ENCODE measurements at places on chromosomes 1 and 21.

DNA sequence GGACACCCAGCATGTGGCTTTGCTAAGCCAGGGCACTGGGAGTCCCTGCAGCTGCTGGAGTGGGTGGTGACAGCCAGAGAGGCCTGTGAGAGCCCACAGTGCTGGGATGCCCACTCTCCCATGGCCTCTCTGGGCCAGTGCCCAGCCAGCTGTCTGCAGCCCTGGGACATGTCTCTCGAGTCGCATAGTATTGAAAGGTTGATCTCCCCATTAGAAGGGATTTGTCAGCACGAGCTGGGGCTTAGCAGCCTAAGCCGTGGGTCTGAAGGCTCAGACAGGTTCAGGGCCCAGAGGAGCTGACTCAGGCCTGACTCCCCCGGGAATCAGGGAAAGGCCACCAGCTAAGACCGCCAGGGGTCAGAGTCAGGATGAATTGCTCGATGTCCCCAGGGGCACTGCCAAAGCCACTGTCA is 53.5 kb downstream of the FOXD2 start:
- no peak for DNase-seq

DNA sequence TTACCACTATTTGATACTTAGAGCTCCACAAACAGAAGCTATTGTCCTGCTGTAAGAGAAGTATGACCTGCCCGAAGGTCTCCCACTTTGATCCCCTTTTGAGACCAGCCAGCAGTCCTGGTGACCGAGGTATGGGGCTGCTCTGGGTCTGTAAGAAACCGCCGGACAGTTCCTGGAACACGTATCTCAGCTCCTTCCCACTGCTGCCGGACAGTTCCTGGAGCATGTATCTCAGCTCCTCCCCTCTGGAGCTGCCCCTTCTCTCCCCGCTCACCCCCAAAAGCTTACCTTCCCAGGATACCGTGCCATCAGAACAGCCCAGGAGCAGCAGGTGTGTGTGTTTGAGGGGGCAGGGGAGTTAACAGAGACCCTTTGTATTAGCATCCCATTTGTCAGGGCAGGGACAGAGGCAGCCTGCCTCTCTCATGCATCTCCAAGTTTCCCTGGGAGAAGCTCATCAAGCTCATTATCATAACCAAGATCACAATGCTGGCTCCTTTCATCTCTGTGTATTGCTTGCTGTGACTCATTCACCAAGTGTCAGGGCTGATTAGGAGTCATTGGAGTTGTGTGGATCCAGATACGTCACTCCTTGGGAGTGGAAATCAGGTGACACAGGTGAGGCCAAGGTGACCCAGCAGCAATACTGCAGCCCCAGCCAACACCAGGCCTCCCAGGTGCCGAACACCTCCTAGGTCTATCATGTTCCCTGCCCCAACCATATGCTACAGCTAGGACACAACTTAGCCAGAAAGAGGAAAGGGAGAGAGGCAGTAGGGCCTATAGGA is 25.3 kb downstream of the OPTC start:
- DNase-seq = no peak

DNA sequence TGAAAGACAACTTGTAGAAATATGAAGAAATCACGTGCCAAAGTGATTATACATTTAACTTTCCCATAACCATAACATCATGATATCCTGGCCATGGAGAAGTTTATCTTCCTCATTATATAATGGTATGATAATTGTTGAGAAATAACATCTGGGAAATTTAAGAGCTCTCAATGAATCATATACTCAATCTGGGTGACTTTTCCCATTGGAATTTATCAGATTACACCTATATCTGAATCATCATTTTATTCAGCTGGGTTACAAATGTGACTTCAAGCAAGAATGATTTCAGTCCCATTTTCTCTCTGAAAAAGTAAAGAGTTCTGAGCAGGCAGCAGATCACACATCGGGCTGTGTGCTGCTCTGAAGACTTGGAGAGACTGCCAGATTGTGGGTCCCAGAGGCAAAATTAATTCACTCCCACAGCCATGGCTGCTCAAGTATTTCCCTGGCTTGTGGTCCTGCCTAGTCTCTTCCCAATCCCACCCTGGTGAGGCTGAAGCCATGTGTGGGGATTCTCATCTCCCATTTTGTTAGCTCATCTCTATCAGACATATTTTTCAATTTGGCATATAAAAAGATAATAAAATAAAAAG is 278.0 kb downstream of the MRPL39 start:
- no peak for DNase-seq

DNA sequence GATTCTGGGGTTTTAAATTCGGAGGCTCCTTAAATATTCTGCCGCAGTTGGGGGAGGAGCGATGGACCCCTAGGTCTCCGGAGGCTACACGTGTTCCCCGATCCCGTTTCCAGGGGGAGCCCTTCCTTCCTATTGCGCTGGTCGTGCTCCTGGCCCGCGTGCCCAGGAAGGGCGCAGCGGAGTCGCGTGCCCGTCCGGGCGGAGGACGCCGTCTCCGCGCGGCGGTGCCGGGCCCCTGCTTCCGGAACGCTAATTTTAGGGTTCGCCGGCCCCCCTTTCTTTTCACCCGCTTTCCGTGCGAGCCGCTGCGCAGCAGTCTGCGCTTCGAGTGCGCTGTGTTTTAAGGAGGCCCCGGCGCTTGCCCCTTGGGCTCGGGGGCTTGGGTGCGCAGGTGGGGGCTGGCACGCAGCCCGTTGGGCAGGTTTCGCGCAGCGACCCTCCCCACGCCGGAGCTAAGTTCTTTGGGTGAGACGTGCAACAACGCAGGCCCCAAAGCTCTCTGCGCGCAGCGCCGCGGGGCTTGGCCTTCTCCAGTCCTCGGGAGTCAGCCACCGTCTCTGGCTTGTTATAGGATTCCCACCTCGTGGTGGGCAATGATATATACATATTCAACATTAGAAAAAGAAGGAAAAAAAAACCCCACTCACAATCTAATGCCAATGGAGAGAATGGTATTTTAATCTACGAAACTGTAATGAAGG is 43.5 kb upstream of the DNAJC6 start:
- DNase-seq = no peak

DNA sequence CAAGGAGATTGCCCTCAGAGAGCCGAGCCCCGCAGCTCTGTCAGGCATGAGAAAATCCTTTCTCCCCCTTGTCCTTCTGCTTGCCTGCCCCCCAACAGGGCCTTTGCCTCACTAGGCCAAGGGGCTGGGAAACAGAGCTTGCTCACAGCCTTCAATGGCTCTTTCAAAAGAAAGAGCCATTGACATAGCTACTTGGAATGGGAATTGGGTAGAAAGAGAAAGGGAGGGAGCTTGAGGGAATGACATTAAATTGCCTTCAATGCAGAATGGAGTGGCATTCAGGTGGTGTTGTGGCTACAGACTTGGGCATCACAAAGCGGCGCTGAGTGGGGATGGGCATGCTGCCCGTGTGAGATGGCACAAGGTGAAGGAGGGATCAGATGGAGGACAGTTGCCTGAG is 13.2 kb downstream of the SYT11 start:
- DNase-seq = no peak

DNA sequence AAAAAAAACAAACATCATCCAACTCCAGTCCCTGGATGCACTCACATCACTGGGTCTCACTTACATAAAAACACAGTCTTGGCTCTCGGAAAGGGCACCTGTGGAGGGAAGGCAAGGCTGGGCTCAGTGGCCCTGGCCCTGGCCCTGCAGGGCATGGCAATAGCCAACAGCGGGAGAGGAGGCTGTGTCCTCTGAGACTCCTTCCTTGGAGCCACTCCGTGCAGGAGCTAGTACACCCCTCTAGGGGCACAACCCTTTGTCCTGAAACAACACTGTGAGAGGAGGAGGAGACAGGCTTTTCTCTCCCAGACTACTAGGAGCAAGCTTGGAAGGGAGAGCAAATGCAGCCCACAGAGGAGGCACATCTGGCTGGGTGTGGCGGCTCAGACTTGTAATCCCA is 28.0 kb downstream of the URB1 start:
- DNase-seq = no peak

- no peak for DNase-seq
Measured at GRCh38 chr1:2563205-2563604, 7.0 kb downstream of the TNFRSF14 start.

DNA sequence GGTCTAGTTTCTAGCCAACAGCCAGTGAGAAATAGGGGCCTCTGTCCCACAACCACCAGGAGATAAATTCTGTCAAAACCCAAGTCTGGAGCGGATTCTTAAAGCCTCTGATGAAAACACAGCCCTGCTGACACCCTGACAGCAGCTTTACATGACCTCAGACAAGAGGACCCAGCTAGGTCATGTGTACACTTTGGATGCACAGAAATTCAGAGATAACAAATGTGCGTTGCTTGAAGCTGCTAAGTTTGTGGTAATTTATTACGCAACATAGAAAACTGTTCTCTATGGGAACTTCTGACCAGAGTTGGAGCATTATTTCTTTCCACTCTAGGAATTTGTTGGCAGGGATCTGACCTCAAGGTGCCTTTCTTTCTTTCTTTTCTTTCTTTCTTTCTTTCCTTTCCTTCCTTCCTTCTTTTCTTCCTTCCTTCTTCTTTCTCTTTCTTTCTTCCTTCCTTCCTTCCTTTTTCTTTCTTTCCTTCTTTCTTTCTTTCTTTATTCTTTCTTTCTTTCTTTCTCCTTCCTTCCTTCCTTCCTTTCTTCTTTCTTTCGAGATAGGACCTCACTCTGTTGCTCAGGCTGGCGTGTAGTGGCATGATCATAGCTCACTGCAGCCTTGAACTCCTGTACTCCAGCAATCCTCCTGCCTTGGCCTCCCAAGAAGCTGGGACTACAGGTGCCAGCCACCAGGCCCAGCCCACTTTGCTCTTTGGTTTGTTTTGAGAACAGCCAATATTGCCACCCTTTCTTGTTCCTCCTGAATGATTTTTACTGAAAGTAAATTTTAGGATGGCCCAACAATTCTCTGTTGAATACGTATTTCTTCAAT is 14.9 kb upstream of the HMGCS2 start:
- no peak for DNase-seq

DNA sequence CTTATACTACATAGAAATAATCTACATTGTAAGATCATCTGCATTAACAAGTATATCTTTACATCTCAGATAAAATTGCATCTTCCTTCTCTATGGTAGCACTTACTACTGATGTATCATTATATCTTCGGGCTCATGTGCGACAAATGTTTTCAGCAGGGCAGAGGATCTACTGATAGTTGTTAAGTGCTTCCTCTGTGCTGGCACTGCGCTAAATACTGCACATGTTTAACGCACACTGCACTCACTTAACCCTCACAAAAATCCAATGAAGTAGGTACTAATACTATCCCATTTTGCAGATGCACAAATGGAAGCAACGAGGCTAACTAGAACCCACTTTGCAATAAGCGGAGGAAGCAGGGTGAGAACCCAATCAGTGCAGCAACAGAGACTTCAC is 75.6 kb upstream of the USP25 start:
- DNase-seq = no peak

DNA sequence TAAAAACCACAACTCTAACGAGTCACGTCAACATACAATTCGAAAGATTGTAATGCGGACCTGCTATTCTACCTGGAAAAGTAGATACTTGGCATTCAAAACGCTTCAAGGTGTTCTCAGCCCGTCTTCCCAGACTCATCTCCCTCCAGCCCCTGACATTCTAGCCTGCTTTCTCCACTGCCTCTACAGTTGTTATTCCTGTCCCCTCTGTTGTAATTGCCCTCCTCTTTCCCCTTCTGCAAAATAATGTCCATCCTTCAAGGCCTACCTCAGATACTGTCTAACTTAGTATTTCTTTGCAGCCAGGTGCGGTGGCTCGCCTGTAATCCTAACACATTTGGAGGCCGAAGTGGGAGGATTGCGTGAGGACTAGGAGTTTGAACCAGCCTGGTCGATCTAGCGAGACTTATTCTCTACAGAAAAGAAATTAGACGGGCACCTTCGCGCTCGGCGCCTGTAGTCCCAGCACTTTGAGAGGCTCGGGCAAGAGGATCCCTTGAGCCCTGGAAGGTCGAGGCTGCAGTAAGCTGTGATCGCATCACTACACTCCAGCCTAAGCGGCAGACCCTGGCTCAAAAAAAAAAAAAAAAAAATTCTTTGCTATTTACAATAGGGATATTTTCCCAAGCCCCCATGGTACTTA is 756 bp upstream of the RBM34 start:
- DNase-seq = no peak

DNA sequence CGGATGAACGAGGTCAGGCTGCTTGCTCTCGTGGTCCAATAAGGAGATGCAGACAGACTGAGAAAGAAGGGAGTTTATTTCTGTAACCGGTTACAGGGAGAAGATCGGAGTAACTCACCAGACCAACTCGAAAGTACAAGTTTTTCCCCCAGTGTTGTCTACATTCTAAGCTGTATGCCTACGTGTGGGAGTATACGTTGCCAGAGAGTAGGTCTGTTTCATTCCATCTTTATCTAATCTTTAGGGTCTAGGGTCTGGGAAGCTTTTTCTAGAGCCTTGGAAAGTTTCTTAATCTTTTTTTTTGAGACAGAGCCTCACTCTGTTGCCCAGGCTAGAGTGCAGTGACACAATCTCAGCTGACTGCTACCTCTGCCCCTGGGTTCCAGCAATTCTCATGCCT is 4.7 kb upstream of the PADI1 start:
- no peak for DNase-seq

GRCh38 chr21:17646790-17647189 is 34.1 kb upstream of the BTG3 start:
- DNase-seq = no peak

- DNase-seq = no peak
Measured at GRCh38 chr1:39105061-39105840, 79.1 kb downstream of the NDUFS5 start.

- DNase-seq = no peak
Measured at GRCh38 chr21:26826801-26827200, 18.4 kb downstream of the ADAMTS1 start.

- no peak for DNase-seq
Measured at GRCh38 chr1:244068567-244068966, 17.5 kb downstream of the ZBTB18 start.

GRCh38 chr1:86387916-86388627 is 8.1 kb downstream of the ODF2L start:
- no peak for DNase-seq

DNA sequence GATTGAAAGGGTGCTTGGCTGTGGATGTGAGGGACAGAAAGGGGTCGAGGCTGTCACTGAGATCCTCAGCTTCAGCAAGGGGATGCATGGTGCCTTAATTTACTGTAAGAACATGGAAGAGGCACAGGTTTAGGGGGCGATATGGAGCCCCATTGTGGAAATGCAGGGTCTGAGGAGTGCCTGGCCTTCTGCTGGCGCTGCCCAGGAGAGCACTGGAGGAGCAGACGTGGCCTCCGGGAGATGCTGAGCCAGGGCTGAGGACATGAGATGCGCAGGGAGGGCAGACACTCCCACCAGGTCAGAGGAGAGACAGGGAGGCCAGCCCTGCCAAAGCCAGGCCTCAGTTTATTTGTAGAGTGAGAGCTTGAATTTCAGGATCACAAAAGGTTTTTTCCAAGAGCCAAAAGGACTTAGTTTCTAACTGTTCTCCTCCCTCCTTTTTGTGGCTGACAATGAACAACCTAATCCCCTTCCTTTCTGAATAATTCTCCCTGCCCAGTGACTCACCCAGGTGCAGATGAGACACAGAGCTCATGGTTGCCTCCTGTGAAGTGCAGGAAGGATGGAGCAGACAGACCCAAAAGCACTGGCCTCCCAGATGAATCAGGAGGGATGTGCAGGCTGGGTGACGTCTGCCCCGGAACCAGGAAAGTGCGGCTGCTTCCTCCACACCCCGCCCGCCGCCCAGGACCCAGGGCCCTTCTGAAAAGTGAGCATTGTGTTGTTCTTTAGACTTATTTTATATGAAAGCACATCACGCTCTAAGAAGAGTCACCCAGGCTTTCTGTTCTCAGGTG is 73.0 kb upstream of the TMPRSS2 start:
- peak; percentile 84 for DNase-seq

All from vagina (tissue), 2 donors.